ENCODE measurements at places on chromosomes 13 and 19.

DNA sequence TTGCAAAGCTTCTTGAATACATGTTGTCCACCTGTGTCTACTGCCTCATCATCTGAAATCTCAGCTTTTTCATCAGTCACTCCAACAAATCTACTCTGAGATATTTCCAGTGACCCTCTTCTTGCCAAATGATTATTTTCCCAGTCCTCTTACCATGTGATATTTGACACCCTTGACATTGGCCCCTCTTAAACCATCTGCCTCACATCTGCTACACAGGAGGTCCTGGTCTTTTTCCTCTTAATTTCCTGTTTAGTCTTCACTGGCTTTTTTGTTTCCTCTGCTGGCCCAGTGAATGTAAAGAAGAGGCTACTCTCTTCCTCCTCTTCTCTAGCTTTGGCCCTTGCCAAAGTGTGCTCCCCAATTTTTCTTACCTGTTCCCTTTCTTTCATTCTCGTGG is 218.7 kb downstream of the DNAJC15 start:
- DNase-seq: no peak

- peak; percentile 30 for DNase-seq
Measured at GRCh38 chr13:51881296-51881695, 19.5 kb downstream of the CCDC70 start.

DNA sequence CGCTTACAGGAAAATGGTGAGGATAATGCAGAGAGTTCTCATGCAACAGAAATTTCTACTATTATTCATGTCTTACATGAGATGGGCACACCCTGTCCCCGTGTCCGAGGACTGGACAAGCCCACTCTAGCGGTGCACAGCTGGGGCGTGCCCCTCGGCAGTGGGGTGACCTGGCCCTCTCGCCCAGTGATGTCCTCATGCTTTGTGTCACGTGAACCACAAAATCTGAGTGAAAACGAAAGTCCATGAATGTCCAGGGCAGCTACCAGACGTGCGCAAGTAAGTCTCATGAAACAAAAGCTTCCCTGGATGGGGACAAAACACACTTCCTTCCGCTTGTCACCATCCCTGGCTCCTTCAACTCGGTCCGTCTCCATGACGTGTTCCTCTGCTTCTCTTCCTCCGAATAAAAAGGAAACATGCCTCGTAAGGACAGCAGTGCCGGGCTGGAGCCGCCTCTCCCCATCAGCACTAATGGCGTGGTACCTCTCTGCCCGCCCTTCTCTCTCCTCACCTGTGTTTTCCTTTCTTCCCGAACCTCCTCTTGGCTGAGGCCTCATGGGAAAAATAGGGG is 45.6 kb downstream of the ANKRD10 start:
- no peak for DNase-seq

DNA sequence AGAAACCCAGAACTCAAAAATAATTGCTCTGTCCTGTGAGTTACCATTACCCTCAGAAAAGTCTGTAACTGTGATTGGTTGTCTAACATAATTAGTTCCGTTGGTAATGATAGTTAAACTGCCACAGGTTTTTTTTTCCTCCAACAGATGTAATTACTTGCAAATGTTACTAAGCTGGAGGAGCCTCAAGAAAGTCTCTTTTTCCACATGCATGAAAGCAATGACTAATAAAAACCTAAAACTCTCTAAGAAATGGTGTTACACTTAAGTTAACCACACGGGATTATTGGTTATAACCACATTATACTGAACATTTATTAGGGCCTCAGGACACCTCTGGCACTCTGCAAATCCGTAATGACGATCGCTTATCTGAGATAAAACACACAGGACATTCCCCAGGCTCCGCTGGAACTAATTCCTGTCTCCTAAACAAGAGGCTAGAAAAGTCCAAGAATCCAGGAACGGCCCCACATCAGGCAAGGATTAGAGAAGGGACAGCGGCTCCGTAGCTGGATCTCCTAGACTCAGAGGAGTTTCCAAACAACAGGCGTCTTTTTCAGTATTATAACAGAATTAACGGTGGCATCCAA is 753 bp downstream of the ZNF235 start:
- no peak for DNase-seq

GRCh38 chr13:66341635-66342377 is 888.3 kb downstream of the PCDH9 start:
- no peak for DNase-seq

Data from SIG-M5 (cell line).